ENCODE measurements at places on chromosomes 13 and 19.

- no peak for DNase-seq
Measured at GRCh38 chr19:33887891-33888290, 91.2 kb downstream of the KCTD15 start.

- peak; percentile 26 for DNase-seq
Measured at GRCh38 chr19:11496391-11497163, 9.1 kb downstream of the ZNF653 start.

DNA sequence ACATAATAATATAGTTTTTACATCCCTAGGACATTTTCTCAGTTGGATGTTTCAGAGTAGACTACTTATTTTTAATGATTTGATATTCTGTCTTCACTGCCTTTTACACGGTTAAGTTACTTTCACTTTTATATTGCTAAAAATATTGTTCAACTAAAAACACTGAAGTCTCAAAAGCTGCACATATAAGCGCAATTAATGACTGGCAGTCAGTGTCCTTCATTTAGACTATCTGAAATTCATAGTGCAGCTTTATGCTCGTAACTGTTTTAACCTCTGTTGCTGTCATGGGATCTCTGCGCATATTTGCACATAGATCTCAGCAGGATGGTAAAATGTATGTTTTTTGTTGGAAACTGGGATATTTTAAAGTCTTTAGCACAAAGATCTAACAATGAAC, 864.3 kb downstream of the SLITRK6 start:
- peak; percentile 86 for DNase-seq

GRCh38 chr19:46173886-46174480, 25.9 kb downstream of the IGFL2 start:
- no peak for DNase-seq

- DNase-seq: no peak
Measured at GRCh38 chr13:36997716-36998427, 1.3 kb downstream of the ALG5 start.

GRCh38 chr13:107284173-107284572, 716.2 kb upstream of the ARGLU1 start:
- no peak for DNase-seq

- DNase-seq: no peak
Measured at GRCh38 chr19:2076526-2076944, 19.6 kb downstream of the MOB3A start.

DNA sequence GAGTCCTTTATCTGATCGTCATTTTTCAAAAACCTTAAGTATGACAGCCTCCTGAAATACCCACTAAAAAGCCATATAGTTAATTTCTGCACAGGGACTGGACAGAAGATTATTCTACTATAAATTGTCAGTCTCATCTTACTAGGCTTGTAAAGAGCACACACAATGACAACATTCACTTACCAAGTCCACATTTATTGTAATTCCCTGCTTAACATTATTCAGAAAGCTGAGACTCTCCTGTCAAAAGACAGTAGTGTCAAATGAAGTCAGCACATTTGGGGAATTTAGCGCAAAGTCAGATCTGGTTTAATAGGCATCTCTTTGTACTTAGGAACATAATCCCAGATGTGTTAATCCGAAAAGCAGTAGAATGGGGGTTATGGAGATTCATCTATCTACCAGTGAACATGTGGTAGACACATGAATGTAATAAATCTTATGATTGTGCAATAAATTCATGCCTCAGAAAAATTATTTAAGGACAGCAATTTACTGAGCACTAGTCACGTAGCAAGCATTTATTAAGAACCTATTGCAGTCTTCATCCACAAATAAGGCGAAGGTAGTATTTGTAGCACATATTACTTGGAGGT, 224.6 kb upstream of the GPC6 start:
- no peak for DNase-seq

DNA sequence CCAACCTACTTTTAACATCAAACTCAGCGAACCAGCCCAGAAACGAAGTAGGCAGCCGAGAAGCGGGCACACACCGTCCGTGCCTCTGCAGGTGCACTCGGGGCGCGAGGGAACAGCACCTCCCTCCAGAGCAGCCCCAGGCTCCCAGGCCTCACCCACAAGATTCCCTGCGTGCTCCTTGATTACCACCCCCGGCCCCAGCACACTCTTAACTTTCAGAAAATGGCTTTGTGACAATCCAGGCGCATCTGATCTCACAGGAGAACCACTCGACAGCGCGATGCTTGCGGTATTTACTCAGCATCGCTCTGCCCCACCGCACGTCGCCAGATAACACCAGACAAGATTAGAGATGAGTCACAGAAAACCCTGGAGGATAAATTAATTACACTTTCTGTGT, 134.9 kb upstream of the SPACA7 start:
- no peak for DNase-seq

DNA sequence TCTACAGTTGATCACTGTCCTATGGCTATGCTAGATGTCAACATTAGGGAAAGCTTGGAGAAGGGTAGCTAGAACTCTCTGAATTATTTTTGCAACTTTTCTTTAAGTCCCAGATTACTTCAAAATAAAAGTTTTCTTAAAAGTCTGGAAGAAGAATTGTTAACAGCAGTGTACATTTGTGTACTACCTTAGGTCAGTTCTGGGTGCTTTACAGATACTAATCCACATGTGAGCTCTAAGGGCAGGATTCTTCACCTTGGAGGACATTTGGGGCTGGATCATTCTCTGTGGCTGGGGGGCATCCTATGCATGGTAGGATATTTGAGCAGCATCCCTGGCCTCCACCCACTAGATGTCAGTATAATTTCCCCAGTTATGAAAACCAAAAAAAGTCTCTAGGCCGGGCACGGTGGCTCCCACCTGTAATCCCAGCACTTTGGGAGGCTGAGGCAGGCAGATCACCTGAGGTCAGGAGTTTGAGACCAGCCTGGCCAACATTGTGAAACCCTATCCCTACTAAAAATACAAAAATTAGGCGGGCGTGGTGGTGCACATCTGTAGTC, 2.8 kb downstream of the BRME1 start:
- DNase-seq: no peak

DNA sequence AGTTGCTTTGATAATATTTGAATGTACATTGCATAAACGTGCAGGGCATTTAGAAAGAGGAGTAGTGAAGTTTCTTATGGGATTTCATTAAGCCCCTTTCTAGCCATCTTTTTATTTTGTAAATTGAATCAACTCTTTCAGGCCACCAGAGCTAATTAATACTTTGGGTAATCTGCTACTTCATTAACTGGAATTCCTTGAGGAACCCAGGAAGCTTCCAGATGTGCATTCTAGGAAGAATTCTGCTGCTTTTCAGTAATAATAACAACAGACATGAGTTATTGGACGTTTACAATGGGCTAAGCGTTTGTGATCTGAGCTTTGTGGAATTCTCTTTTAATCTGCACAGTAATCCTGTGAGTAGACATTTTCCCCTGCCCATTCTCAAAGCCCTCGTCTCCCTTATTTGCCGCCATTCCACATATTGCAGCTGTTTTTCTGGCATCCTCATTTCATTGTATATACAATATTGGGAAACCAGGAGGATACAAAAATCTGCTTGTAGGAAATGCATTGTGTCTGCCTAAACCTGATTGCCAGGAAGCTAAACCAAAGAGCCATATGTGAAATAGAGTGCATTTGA, 103.9 kb downstream of the HS6ST3 start:
- DNase-seq: no peak

All from SHP77 treated with DMSO at 0.1 percent for 48 hours (cell line).